Kidney (tissue), 22 donors: ENCODE measurements at places on chromosomes 5 and 9.

DNA sequence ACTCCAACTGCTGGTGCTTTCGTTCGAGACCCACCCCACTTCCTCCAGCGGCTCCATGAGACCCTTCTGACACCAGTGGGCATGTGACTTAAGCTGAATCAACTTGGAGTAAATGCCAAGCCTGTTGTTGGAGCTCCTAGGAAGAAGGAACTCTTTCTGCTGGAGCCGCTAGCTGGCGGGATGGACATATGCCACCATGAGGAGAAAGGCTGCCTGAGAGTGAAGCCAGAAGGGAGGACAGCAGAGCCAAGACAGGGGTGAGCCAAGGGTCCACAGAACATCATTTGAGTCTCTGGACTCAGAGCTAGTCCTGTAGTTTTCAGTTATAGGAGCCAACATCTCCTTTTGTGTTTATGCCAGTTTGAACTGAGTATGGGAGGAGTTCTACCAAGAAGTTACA, 35.9 kb downstream of the ANXA6 start:
- DNase-seq, result no peak

- no peak for DNase-seq
Measured at GRCh38 chr5:158159621-158160020, 300.7 kb upstream of the CLINT1 start.

DNA sequence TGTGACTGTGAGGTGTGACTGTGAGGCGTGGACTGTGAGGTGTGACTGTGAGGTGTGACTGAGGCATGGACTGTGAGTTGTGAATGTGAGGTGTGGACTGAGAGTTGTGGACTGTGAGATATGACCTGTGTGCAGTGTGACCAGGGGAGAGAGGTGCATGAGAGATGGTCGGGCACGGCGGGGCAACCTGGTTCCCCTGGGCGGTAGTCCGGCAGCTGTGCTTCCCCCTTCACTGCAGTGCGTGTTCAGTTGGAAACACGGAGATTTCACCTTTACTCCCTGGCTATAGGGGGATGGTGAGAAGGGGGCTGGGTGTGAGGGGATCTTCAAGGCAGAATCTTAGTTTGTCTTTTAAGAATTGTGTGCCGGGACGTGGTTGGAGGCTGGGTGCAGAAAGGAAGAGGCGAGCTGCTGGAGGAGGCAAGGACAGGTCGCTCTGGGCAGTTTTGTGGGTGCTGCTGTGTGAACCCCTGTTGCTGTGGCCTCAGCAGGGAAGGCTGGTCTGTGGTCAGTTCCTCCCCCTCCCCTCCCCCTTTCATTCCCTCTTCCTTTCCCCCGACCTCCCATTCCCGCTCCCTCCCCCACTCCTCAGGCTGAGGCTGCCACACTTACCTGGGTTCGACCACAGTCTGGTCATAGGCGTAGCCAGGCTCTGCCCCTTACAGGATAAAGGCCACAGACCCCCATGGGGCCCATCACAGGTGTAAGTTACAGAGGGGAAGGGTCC, 39.3 kb downstream of the CEP72 start:
- no peak for DNase-seq

- no peak for DNase-seq
Measured at GRCh38 chr9:90300611-90301276, 341.9 kb downstream of the DIRAS2 start.

DNA sequence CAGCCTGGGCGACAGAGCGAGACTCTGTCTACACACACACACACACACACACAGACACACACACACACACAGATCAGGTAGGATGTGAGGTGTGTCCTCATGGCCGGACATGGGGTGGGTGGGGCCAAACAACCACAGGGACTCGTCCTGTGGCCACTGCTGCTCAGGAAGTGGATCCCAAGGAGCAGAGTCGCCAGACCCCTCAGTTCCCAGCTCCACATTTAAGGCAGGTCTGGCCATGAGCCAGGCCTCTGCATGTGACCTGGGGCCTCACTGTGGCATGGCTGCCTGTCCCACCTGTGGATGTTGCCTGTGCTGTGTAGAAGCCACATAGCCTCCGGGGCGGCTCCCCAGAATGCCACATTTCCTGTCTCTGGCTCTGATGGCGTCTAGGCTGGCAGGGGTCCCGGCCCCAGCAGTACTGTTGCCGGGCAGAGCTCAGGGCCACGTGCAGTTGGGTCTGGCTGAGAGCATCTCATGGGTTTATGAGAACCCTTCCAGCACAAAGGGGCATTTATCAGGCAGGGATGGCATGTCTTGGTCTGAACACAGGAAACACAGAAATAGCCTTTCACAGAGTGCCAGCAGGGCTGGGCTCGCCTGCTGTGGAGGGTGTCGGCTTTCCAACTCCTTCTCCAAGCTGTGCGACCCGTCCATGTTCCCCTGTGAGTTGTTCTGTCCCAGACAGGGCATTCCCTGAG, 9.9 kb upstream of the NINJ1 start:
- peak; percentile 76 for DNase-seq

- peak; percentile 48 for DNase-seq
Measured at GRCh38 chr5:16913187-16914107, 22.6 kb downstream of the MYO10 start.

GRCh38 chr9:37433867-37434371, 11.4 kb downstream of the GRHPR start:
- DNase-seq, result peak; percentile 80

GRCh38 chr5:10789021-10789420, 28.0 kb upstream of the DAP start:
- DNase-seq, result no peak

GRCh38 chr9:132235894-132236661, 74.2 kb downstream of the NTNG2 start:
- peak; percentile 83 for DNase-seq

GRCh38 chr9:120863833-120864232, 13.2 kb downstream of the PHF19 start:
- DNase-seq, result no peak

- no peak for DNase-seq
Measured at GRCh38 chr9:92385477-92385876, 18.9 kb downstream of the OGN start.

DNA sequence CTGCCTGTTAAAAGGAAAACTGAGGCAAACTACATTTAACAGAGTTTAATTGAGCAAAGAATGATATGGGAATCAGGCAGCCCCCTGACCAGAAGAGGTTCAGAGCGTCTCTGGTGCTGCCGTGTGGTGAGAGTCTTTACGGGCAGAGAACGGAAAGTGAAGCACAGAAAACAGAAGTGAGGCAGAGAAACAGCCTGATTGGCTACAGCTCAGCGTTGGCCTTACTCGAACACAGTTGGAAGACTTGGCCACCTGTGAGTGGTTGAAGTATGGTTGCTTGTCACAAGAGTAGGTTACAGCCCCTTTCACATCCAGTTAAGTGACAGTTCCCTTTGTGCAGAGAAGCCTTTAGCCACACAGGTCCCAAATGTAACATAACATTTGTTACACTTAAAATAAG, 16.9 kb upstream of the FBP1 start:
- no peak for DNase-seq

GRCh38 chr5:51487952-51488351, 104.7 kb downstream of the ISL1 start:
- no peak for DNase-seq

DNA sequence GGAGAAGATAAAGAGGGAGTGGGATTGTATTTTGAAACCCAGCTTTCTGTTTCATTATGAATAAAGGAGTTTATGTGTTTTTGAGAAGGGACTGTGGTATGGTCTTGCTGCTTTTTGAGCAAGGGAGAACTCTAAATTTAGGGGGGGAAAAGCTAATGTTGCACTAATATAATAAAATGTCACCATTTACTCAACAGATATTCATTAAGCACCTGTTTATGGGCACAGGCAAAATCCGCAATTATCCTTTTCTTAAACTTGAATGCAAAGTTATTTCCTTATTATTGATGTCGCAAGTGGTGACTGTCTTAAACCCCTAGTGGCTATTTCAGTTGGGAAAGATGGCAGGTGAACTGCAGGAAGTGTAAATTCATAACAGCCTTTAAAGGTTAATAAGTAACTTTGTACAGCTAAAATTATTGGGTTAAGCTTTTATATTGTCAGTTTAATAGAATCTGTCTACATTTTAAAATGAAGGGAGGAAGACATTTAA, 1.5 kb downstream of the CDC42SE2 start:
- DNase-seq, result no peak

- no peak for DNase-seq
Measured at GRCh38 chr5:139985733-139986132, 57.4 kb downstream of the NRG2 start.

DNA sequence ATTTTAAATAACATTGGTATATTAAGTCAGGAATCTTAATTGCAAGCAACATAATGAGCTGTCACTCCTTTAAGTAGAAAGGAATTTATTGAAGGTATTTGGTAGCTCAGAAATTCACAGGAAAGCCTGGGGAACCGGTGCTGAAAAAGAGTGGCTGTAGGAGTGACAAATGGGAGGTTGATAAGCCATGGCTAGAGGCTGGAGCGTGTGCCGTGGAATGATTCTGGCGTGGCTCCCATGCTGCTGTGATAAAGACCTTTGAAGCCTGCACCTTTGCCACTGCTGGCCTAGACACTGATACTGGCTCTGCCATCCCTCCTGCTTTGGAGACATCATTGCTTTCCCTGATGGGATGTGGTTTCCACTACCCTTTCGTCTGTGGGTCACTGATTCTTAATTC, 65.7 kb upstream of the ATG10 start:
- no peak for DNase-seq

GRCh38 chr5:89857790-89858189, 551.8 kb downstream of the CETN3 start:
- DNase-seq, result no peak

DNA sequence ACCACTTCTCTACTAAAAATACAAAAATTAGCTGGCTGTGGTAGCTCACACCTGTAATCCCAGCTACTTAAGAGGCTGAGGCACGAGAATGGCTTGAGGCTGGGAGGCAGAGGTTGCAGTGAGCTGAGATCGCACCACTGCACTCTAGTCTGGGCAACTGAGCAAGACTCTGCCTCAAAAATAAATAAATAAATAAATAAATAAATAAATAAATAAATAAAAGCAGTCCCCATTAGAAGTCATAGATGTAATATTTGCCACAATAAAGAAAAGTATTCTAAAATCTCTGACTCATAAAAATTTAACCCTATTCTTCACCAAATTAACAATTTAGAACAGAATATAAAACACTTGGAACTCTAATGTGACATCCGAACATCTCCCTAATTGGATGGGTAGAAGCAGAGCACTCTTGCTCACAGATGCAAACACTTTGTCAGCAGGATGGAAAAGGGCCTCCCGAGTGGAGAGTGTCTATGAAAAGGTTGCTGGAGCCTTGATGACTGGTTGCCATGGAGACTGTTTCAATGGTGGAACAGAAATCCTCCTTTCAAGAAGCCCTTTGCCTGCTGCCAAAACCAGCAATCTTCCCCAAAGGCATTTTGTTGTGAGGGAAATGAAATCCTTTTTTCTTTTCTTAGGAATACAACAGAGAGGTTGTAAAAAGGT, 38.9 kb upstream of the TRAF1 start:
- DNase-seq, result peak; percentile 31

GRCh38 chr9:18350995-18351595, 122.9 kb upstream of the ADAMTSL1 start:
- DNase-seq, result no peak

DNA sequence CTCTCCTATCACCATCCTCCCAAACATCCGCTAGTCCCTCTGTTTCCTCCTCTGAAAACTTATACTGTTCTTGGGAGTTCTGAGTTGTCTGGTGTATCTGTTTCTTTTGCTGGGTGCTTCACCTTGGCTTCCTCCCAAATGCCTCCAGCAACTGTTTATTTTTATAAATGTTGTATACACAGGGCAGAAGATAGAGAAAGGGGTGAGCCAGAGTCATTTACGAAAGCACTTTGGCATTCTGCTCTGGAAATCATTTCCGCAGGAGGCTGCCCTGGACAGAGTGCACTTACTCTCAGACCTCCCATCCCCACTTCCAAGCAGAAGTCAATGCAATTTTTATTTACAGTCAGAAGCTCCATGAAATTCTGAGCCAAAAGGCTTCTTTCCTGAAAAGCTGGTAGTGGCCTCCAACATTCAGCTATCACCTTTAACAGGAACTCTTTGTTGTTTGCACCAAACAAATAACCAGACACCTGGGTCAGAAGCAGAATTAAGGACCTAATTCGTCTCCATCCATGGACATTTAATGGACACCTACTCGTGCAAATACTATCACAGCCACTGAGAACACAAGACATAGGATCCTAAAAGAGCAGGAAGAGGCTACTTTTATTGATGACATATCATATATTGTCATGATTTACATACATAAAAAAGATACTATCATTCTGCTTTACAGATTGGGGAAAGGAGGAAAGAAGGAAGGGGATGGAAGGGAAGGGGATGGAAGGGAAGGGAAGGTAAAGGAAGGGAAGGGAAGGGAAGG, 229.5 kb upstream of the PAPPA start:
- no peak for DNase-seq

DNA sequence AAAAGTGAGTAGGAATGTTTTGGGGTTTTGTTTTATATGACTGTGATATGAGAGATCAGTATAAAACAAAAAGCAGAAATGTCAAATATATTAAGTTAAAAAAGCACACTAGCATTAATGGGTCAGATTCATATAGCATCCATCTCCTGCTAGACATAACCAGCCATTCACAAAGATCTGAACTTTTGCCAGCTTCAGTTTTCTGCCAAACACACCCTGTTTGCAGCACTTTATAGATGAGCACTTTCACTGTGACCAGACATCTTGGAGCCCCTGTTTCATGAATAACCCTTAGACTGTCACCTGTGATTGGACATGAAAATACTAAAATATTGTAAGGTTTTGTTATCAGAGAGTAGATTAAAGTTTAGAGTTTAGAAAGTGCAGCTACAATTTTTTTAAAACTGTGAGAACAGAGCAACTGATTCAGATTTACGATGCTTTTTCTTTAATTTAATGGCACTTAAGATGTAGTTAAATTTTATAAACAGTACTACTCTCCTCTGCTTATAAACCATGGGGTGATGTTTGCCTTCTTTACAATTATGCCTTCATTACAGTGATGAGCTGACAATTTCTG, 142.6 kb downstream of the KCTD16 start:
- no peak for DNase-seq

DNA sequence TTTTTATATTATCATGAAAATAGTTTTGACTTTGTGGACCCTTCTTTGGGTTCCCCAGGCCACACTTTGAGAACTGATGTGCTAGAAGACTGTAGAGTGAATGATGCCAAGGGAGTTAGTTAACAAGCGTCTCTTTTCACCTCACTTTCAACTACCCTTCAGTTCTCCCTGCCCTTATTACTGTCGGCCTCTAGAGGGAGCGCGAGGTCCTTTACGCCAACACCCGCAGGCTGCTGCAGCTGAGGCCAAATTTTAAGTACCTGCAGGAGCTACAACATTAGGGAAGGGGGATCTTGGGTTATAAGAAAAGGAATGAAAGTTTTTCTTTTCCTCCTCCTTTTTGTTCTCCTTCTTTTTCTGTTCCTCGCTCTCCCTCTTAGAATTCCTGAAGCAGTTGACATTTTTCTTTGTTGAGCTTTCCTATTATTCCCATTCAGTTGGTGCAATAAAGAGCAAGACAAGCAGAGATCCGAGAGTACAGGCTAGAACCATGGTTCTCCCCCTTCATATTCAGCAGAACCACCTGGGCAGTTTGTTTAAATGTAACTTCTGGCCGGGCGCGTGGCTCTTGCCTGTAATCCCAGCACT, 84.0 kb downstream of the ZFAND5 start:
- peak; percentile 69 for DNase-seq
